ENCODE measurements at places on chromosomes 16 and 17.

GRCh38 chr16:77289331-77289809 lies 90.2 kb downstream of the SYCE1L start:
- no peak for DNase-seq

DNA sequence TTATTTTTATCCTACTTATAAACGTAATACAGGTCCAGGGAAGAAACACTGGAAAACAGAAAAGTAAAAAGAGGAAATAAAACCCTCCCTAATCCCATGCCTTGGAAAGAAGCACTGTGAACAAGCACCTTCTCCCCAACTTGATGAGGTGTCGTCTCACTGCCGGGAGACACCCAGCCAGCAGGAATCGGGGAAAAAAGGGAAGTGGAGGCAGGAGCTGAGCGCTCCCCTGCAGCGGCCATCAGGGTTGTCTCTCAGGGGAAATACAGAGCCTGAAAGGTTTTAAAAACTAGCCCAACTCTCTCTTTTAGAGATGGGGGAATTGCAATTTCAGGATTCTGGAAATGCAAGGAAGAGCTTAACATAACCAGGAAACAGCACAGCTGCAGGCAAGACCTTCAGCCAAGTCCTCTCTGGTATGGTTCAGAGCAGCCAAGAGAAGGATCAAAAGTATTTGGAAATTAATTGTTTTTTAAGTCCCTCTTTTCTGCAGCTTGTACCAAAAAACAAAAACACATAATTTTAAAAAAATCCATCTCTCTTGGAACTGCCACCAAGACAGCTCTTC lies 96.3 kb upstream of the RCVRN start:
- DNase-seq, result no peak

DNA sequence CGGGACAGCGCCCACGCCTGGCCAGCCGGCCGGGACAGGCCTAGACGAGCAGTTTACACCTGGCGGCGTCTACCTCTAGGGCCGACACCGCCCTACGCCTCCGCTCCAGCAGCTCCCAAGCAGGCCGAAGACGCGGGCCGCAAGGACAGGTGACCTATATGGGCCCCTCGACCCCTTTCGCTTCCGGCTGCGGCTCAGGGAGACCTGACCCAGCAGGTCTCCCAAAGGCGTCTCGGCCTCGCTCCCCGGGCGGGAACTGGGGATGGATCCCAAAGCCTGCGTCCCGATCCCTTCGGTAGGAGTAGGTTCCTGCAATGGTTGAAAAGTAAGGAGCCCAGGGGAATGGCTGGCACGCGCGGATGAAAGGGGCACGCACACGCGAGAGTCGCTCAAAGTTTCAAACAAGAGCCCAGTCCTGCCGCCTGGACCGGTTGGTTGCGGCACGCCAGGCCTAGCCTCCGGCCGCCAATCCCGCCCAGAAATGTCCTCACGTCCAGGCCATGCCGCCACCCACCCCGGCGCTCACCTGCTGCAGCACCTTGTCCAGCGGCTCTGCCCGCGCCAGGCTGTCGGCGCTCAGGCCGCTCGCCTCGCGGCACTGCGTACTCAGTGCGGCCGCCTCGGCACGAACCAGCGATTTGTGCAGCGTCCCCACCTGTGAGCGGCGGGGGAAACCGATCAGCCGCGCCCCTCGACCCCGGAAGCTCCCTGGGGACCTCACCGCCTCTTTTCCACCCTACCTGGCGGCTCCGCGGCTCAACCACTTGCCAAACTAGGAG lies 630 bp downstream of the ESRP2 start:
- DNase-seq, result no peak

GRCh38 chr17:76467809-76468633 lies 618 bp downstream of the AANAT start:
- DNase-seq, result no peak

GRCh38 chr16:71357681-71358080 lies 842 bp upstream of the CALB2 start:
- DNase-seq, result no peak

GRCh38 chr17:41347869-41348760 lies 2.5 kb downstream of the KRT33A start:
- no peak for DNase-seq

DNA sequence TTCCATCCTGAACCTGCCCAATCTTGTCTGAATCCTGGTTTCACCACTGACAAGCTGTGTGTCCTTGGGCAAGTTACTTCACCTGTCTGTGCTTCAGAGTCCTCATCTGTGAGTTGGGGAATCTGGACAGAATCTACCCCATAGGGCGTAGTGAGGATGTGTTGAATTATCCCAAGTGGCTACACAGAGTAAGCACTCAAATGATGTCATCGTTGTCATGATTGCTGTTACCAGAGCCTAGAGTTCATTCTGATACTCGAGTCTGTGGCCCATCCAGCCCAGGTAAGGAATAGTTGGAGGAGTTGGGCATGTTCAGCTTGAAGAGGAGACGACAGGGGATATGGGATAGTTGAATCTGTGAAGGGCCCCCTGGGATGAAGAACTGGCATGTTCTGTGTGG lies 45.9 kb downstream of the MAPT start:
- DNase-seq, result no peak

DNA sequence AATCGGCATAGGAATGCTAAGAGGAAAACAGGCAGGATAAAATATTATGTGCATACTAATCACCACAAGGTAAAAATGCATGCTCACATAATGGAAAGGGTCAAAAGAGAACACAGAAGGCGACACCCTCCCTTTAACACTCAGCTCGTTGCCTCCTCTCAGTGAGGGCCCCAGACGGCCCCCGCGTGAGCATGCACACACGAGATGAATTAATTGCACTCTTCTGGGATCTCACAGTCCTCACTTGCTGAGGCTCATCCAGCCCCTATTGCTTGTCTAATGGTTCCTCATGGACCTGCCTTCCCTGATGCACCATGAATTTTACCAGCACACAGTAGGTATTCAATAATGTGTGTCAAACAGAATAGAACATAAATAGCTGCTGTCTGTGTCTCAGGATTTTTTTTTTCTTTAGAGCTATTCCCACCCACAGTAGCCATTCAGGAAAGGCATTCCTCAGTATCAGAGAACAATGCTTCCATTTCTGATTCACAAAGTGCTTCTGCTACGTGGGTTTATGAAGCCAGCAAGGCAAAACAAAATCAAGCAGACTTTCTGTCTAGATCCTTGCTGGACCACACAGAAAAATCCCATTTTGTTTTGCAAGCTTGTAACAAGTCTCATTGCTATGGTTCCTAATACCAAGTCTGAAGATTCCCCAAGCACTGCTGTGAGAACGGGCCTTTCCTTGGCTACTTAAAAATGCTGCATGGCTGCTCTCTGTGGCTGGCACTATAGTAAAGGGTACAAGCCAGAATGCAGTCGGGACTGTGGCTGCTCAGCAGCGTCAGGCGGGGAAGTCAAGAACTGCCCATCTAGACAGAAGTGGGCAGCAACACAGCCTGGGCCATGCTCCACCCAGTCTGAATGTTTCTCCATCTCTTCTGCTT lies 43.6 kb downstream of the TOM1L2 start:
- DNase-seq, result no peak

DNA sequence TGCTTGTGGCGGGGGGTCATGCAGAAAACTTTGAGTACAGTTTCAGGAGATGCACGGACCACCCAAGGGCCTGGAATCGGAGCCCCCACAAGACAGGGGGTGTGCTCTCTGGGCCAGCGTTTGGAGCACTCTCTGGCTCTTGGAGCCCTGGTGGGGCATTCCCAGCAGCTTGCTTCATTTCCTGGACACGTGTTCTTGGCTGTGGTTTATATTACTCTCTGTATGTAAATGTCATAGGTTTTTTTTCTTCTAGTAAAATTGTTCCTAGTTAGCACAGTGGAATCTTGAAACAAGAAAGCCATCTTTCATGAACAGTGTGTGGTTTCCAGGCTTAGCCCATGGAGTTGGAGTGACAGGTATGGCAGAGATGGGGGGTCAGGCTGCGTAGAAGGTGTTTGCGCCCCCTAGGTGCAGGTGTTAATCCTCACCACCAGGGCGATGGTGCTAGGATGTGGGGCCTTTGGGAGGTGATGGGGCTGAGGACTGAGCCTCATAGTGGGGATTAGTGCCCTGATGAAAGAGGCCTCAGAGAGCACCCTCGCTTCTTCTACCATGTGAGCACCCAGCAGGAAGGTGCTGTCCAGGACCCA lies 79.8 kb downstream of the JPH3 start:
- DNase-seq, result no peak

- DNase-seq, result no peak
Observed at GRCh38 chr17:2048805-2049204, 6.1 kb upstream of the HIC1 start.

DNA sequence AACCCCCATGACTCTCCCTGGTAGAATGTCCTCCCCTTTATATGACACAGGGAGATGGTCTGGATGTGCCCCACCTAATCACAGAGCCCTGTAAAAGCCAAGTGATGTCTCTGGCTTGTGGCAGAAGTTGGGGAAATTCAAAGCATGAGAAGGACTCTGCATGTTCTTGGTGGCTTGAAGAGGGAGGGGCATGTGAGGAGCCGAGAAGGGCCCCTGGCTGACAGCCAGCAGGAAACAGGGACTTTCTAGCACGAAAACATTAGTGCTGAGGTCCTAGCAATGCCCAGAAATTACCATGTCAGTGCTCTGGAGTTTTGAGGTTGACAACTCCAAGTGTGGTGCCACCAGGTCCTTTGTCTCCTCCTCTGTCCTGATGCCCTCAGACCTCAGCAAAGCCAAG lies 75.9 kb downstream of the USP22 start:
- no peak for DNase-seq

GRCh38 chr17:64278614-64279013 lies 15.6 kb upstream of the TEX2 start:
- DNase-seq, result no peak

- DNase-seq, result no peak
Observed at GRCh38 chr17:39782481-39782880, 44.7 kb downstream of the GRB7 start.

DNA sequence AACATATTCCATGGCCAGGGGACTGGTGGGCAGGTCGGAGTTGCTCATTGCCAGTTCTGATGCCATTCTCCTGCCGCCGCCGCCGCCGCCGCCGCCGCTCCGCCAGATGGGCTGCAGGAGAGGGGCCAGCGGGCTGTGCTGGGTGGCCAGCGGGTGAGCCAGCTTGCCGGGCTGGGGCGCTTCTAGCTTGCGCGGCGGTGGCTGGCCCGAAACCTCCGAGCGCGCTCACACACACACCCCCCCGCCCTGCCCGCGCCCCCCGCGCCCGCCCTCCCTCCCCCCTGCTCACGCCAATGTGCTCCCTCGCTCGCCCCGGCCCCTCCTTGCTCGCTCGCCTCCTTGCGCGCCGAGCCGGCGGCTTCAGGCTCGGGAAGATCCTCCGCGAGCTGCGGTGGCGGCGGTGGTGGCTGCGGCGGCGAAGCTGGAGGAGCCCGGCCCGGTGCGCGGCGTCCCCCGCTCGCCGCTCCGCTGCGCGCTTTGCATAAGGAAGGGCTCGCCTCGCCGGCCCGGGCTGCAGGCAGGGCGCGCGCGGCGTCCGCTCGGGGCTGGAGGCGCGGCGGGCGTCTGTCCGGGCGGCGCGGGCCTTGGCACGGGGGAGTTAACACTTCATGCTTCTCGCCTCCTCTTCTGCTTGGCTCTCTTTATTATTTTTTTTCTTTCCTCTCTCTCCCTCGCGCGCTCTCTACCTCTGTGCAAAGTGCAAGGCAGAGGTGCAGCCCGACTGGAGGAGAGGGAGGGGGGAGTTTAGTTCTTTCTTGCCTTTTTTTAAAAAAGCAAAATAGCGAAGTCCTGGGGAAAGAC lies 500 bp downstream of the MAF start:
- DNase-seq, result no peak

DNA sequence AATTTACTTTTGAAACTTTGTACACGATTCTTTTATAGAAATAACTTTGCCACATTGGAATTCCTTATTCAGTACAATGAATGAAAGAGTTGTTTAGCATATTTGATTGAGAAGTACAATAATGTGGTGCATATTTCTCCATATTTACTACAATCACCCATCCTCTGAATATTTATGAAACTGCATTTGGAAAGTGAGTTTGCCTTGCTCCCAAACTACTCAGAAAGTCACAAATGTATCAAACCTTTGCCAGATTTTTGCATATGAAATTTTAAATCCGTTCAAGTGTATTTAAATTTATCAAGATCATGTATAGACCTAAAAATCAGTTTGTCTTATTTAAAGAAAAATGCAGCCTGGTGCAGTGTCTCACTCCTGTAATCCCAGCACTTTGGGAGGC lies 148.7 kb downstream of the CDH11 start:
- no peak for DNase-seq

DNA sequence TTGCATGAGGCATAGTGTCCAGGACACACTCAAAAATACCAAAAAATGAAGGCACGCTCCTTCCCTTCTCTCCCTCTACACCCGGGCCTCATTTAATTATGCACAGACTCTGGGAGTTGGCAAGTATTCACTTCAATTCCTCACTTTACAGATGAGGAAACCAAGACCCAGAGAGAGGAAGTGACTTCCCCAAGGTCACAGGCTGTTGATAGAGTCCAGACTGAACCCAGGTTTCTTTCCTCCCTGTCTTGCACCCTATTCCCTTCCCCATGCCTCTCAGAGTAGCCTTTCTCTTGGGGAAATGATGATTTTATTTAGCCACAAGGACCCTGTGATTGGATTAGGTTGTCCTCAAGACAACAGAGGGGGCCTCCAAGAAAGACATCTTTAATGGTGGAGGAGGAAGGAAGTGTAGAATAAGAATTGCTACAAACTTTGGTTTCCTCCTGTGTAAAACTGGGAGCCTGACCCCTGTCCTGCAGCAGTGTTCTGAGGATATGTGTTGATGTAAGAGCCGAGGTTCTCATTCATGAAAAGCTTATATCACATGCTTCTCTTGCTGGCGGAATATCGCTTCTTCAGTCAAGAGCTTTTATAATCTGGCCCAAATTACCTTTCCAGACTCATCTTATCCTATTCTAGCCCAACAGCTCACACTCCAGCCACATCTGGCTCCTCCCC lies 48.8 kb upstream of the SIAH1 start:
- DNase-seq, result no peak

DNA sequence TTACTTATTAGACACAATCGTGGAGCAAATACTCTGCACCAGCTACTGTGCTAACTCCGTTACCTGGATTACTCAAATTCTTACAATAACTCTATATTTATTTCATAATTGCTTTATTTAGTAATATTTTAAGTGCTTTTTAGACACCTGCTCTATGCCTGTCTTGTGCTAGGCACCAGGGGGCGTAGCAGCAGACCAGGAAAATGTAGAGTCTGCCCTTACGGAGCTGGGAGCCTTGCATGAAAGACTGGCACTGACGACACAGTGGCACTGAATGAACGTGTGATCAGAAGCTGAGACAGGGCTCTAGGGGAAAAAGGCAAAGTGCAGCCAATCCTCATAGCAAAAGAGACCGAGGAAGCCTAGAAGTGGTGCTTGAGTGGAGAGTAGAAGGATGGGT lies 486.5 kb downstream of the CDH13 start:
- DNase-seq, result no peak

GRCh38 chr16:57537581-57538234 lies 1.3 kb upstream of the CCDC102A start:
- DNase-seq, result no peak

GRCh38 chr16:77869997-77870813 lies 81.8 kb downstream of the VAT1L start:
- no peak for DNase-seq

GRCh38 chr16:15452246-15452855 lies 18.0 kb downstream of the BMERB1 start:
- DNase-seq, result no peak

GRCh38 chr17:48241770-48242497 lies 134.4 kb downstream of the SNX11 start:
- DNase-seq, result no peak
